Effector CD4-positive, alpha-beta T cell (primary cell): ENCODE measurements at places on chromosomes 7 and 10.

DNA sequence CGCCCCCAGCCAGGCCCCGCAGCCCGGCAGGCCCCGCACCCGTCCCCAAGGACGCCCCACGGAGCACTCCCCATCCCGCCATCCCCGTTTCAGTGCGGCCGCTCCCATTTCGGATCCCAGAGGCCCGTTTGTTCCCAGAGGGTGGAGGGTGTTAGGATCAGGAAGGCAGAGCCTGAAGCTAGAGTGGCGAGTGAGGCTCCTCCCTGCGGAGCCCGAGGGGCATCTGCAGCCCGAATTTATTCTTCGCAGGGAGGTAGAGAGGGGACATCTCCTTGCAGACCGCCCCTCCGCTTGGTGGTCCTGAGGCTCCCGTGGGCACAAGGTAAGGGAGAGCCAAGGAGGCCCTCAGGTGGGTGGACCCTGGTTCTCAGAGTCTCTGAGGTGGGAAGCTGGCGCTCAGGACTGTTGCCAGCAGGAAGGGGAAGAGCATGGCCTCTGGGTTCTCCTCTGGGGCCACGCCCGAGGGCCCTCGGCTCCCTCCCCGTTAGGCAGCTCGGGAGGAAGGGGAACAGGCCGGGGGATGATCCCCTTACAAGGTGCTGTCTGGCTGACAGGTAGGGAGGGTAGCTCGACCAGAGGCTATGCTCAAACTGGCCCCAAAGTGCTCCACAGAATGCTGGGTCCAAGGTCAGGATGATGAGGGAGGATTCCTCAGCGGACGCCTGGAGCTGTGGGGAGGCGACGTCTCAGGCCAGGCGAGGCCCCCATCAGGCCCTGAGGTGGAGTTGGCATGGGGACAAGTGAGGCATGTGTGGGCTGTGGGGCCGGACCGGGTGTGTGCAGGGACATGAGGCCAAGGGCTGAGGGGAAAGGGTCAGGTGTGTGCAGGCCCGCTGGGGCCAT, 17.4 kb downstream of the POLL start:
- no peak for DNase-seq

GRCh38 chr10:109886037-109886780, 37.1 kb downstream of the XPNPEP1 start:
- no peak for DNase-seq

GRCh38 chr7:31312889-31313288, 27.6 kb downstream of the NEUROD6 start:
- DNase-seq, result no peak

GRCh38 chr7:99440195-99440594, 1.5 kb downstream of the CPSF4 start:
- no peak for DNase-seq

GRCh38 chr10:63496561-63496960, 24.6 kb upstream of the REEP3 start:
- no peak for DNase-seq

DNA sequence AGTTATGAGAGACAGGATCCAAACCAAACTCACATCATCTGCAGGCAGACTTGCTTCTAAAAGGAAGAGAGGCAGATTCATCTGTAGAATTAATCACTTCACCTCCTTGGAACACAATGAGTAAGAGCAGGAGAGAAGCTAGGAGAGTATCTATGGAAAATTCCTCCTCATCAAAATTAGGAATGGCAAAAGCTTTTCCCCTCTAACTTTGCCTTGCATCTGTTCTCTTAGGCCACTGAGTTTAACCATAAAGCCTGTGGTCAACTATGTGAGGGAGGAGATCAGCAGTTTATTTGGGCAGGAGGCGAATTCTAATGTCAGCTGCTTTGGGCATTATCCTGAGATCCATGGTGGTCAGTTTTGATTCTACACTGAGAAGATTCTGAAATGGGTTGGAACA, 561.7 kb downstream of the GFRA1 start:
- DNase-seq, result no peak

DNA sequence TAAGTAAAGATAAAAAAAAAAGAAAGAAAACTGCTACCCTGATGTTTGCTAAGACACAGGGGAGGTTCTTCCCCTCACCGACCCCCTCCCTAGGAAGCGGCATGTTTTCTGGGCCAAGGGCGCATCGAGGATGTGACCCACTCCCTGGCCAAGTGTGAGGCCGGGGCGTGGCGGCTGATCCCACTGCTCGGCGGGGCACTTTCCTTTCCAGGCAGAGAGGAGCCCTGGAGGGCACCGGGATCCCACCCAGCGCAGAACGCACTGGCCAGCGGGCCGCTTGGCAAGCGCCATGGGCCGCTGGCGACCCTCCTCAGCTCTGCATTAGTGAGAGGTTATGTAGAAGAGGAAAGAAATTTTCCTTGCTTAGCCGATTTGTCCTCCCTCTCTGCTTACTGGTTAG, 93.4 kb downstream of the ZNF736 start:
- DNase-seq, result no peak

DNA sequence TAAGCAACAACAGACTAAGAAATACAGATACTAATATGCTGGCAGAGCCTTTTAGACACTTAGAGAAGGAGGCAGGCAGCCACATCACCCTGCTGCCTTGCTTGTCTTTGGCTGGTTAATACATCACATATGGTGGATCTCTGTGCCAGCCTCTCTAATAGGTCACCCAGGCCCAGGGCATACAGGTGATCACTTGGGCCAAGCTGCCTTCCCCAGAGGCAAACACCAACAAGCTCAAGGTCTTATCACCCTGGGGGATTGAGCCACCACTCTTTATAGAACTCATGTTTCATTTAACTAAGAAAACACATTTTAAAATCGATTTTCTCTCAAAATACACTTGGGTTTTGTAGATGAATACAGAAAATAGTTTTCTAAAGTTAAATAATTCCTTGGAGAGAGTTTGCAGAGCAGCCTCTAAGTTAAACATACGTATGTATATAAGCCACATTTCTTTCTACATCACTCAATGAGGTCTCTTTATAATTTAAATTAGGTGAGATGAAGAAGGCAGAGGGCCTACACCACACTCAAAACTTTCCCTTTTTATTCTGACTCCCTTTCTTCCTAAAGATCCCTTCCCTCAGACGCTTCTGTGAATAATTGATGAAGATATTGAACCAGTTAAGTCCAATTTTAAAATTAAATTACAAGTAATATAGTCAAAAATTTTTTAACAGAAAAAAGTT, 556.8 kb upstream of the GHITM start:
- no peak for DNase-seq

DNA sequence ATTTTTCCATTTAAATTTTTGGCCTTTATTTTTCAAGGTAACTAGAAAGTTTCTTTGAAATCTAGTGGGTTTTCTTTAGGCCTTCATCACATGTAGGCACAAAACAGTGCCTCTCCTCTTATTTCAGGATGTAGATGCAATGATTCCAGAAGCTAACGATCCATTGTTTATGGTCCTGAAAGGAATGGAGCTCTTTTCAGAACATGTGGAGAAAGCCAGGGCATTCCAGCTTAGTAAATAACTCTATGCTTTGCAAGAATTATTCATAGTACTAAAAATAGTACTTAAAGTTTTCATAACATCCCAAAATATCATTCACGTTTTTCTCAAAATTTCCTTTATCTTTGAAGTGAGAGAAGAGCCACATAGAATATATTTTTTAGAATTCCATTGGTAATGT, 91.3 kb downstream of the DYNC1I1 start:
- no peak for DNase-seq

- DNase-seq, result peak; percentile 51
These were observed 598 bp downstream of the MMS19 start for GRCh38 chr10:97497572-97498075.

- no peak for DNase-seq
These were observed 15.4 kb downstream of the HYCC1 start for GRCh38 chr7:22998519-22998896.
